ENCODE measurements at places on chromosomes 1 and 21.
A peak's percentile ranks its signal among the peaks of the same experiment; 100 is the strongest.

DNA sequence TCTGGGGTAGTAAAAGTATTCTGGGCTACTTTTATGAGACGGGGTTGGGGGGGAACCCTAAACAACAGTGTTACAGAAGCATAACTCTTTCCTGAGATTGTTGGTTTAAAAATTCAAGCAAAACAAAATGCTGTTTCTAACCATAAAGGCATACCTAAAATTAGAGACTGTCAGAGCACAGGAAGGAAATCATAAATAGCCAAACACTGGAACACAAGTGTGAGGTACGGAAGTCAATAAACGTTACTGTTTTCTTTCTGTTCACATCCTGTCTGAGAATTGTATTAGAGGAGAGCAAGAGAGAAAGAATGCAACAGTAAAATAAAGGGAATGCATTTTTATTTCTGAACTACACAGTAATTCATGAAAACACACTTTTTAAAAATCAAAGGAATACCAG lies 42.8 kb upstream of the IL12RB2 start:
- DNase-seq = no peak

GRCh38 chr1:236830560-236830959 lies 35.5 kb downstream of the MTR start:
- DNase-seq = no peak

DNA sequence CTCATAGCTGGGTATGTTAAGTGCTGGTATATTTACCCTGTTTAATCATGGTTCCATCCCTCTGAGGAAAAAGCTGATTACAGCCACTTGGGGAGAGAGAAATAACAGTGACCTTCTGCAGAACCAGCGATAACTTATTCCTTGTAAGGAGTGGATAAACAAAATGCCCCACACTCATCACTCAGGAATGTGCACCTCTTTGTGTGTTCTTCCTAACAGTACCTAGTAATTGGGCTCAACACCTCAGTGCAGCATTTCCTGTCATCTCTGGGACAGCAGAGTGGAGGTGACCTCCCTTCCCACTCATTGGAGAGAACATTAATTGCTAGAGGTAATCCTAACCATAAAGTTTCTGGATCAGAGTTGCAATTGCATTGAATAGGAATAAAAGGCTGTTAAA lies 112.5 kb upstream of the F3 start:
- DNase-seq = peak; percentile 73

DNA sequence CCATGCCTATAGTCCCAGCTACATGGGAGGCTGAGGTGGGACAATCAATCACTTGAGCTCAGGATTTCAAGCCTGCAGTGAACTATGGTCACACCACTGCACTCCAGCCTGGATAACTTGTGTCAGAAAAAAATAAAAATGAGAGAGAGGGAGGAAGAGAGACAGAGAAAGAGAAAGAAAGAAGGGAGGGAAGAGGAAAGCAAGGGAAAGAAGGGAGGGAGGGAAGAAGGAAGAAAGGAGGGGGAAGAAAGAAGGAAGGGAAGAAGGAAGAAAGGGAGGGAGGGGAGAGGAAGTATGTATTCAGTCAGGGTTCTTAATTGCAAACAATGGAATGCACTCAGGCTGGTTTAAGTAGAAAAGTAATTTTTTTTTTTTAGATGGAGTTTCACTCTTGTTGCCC lies 7.9 kb upstream of the HENMT1 start:
- DNase-seq = no peak

DNA sequence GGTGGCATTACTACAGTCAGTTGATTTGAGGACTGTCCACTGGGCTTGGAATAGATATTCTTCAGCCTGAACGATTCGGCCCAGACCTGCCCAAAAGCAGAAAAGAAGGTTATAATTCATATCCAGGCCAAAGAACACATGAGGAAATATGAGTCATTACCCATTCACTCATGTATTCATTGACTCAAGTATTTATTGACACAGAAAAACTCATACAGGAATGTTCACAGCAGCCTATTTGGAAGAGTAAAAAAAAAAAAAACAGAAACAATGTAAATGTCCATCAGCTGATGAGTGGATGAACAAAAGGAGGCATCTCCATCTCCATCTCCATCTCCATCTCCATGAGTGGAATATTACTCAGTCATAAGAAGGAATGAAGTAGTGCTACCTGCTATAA lies 15.9 kb downstream of the ZMYND12 start:
- no peak for DNase-seq

All from islet precursor cell (in vitro differentiated cells).